ENCODE measurements at places on chromosomes 3 and 15.
A peak's percentile ranks its signal among the peaks of the same experiment; 100 is the strongest.

DNA sequence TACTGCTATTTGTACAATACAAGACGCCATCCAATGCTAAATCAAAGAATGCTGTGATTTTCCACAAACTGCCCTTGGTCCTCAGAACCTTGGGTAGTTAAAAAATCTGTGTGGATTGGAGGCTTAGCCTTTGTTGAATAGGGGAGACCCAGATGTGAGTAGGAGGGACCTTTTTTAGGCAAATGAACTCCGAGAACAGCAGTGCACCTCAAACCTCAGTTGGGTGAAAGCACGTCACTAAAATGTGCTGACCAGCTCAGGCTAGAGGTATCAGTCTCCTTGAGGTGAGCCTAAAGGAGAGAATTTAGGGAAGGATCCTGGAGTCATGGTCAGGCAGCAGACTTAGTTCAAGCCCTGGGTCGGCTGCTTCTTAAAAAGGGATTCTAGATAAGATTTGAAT, 200.7 kb downstream of the SOX2 start:
- DNase-seq: no peak

- DNase-seq: no peak
Observed at GRCh38 chr3:183303690-183304089, 50.6 kb downstream of the B3GNT5 start.

GRCh38 chr3:25604107-25604805, 60.5 kb downstream of the TOP2B start:
- no peak for DNase-seq

- peak; percentile 27 for DNase-seq
Observed at GRCh38 chr15:68553994-68554720, 24.6 kb upstream of the CORO2B start.

- no peak for DNase-seq
Observed at GRCh38 chr3:38119821-38120692, 16.9 kb downstream of the ACAA1 start.

- no peak for DNase-seq
Observed at GRCh38 chr3:30309961-30310954, 296.1 kb upstream of the TGFBR2 start.

DNA sequence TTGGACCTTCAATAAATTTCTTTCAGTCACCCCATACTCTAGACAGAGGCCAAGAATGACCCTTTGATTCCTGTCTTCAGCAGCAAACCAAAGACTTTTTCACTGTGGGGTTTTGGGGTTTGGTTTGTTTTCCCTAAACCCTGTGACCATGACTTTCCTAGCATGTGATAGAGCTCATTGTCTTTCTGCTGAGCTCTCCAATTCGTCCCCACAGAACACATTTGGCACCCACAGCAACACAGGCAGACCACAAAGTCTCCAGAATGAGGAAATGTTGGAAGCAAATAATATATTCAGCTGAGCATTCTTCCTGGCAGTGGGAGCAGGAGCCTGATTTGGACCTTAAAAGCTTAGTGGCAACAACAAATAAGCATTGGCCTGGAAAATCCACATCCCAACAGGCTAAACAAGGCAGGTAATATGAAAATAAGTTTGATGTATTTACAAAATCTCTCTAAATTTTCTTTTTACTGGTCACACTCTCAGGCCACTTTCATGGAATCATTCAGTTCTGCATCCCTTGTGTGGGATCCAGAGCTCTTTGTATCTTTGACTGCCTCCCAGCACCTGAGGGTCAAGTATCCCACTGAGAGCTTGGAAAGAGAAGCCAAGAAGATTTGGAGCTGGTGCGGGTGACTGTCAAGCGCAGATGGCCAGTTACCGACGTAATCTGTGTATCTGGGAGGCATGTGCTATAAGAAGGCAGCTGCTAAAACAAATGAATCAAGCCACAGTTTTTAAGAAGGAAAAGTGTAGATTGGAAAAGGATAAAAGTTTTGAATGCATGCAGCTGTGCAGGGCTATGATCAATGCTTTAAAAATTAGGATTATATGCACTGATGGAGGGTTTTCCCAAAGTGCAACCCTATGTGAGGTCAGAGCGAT, 36.5 kb upstream of the CPB1 start:
- DNase-seq: no peak
